ENCODE measurements at places on chromosomes 3 and 15.
A peak's percentile ranks its signal among the peaks of the same experiment; 100 is the strongest.

DNA sequence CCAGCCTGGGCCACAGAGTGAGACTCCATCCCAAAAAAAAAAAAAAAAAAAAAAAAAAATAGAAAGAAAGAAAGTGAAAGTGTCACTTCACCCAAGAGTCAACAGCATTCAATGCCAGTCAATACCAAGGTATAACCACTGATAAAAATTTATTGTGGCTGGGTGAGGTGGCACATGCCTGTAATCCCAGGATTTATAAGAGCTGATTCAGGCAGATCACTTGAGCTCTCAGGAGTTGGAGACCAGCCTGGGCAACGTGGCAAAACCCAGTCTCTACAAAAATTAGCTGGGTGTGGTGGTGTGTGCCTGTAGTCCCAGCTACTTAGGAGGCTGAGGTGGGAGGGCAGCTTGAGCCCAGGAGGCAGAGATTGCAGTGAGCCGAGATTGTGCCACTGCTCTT lies 46.5 kb upstream of the PIK3CB start:
- H3K4me1 ChIP-seq: no peaks in the 10 kb centered on the region
- no peak overlapping the region for H3K27ac ChIP-seq
- no peaks in the 10 kb centered on the region for H3K36me3 ChIP-seq
- no peaks in the 10 kb centered on the region for H3K27me3 ChIP-seq

DNA sequence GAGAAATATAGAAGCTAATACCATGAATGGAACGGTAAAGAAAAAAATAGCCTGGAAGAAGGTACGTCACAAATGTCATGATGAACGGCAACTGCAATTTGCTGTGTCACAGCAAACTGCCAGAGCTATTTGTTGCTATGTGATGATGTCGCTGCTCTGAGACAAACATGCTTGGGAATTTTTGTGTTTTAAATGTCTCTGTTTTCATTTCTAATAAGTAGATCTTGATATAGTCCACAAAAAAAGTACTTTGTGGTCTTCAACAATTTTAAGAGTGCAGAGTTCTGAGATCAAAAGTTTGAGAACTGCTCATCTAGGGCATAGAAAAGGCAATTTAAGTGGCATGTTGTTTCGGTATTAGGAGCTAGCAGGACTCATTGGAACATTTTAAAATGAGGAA lies 4.3 kb upstream of the NR1D2 start:
- no peak overlapping the region for H3K4me3 ChIP-seq
- H3K36me3 ChIP-seq: no peaks in the 10 kb centered on the region
- DNase-seq: peak; percentile 70
- H3K27ac ChIP-seq: no peak overlapping the region
- peaks cover 13% of the 10 kb centered on the region for H3K4me1 ChIP-seq

DNA sequence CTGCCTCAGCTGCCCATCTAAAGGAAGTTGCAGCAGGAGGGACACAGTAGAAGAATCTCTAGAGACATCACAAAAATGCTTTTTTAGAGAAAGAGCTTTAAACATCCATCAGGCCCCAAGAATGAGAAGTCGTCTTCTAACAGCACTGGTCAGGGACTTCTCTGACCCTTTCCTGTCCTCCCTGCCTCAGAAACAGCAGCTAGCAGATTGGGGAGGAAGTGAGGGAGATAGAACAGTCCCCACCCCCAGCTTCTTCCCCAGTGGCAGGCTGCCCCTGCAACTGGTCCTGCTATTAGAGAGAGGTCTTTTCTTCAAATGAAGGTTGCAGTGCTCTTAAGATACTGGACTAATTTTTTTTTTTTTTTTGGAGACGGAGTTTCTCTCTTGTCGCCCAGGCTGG lies 55.1 kb downstream of the PDE8A start:
- H3K27ac ChIP-seq: no peak overlapping the region
- H3K27me3 ChIP-seq: no peaks in the 10 kb centered on the region
- no peaks in the 10 kb centered on the region for H3K4me1 ChIP-seq
- H3K4me3 ChIP-seq: no peak overlapping the region
- no peaks in the 10 kb centered on the region for H3K36me3 ChIP-seq

DNA sequence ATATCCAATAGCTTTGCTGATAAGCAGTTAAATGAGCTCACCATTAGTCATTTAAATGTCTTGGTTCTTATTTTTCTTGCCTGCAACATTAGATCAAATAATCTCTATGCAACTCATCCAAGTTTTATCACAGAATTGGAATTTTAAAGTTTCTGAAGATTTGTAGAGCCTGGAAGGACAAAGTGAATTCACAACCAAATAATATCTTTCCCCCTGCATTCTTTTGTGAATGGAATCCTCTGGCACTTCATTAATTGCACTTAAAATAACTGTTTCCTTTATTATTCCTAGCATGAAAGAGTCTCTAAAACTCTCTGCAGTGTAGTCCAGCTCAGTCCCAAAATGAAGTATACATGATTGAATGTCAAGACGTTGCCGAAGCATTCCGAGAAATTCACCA lies 345.6 kb upstream of the TGFBR2 start:
- DNase-seq: no peak
- no peaks in the 10 kb centered on the region for H3K27me3 ChIP-seq
- no peaks in the 10 kb centered on the region for H3K36me3 ChIP-seq
- H3K27ac ChIP-seq: no peak overlapping the region
- H3K4me3 ChIP-seq: no peak overlapping the region
- H3K4me1 ChIP-seq: no peaks in the 10 kb centered on the region

Data from common myeloid progenitor, CD34-positive (primary cell).